A549 treated with CORT108297 at 1 μM for 4 hours (cell line): ENCODE measurements at places on chromosomes 13 and 19. TPM values are rescaled to one million over a fixed set of nuclear protein-coding genes. Genes with fewer than 3 reads are reported as not detected.

MAP3K10 gene
- 13.0 to 19.8 TPM (median 17.8 TPM) in 5 replicates for total RNA-seq

CELF5 gene
- 0.35 to 0.92 TPM (median 0.47 TPM) in 5 replicates for total RNA-seq

KANK2 gene
- total RNA-seq = 27.9 to 45.0 TPM (median 41.2 TPM) in 5 replicates

ACP5 gene
- total RNA-seq = 0.12 to 0.51 TPM (median 0.25 TPM) in 4 of 5 replicates, not detected in the other

ADGRE3 gene
- not detected in 5 replicates for total RNA-seq

ZNF723 gene
- not detected in 5 replicates for total RNA-seq

LIM2 gene
- not detected in 5 replicates for total RNA-seq

SLC7A9 gene
- total RNA-seq = 0.27 to 0.76 TPM (median 0.44 TPM) in 5 replicates

ZNF99 gene
- total RNA-seq = not detected in 5 replicates
